ENCODE measurements at places on chromosomes 5 and 9. TPM values are rescaled to one million over a fixed set of nuclear protein-coding genes. Genes with fewer than 3 reads are reported as not detected.
A peak's percentile ranks its signal among the peaks of the same experiment; 100 is the strongest.

SHISAL2B gene
- total RNA-seq, result not detected

TAS2R1 gene
- total RNA-seq, result not detected

SLC36A3 gene
- not detected for total RNA-seq

DNA sequence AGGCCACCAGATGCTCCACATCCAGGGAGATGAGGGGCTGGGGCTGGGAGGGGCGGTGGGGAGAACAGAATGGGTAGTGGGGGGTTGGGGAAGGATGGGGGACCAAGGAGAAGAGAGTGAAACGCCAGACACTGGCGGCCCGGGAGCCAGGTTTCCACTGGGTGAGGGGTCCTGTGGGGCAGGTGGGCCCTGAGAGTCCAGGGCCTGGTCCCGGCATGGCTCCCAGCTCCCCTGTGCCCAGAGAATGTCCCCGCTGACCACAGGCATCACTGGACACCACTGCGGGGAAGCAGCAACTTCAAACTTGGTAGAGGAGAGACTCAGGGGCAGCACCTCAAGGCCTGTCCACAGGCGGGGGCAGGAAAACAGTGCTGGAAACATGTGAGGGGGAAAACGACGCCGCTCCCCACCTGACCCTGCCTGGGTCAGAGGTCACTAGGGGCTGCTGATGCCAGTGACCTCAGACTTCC lies 13.2 kb downstream of the NINJ1 start:
- no peak for DNase-seq

GRCh38 chr5:142404046-142404477 lies 79.2 kb upstream of the SPRY4 start:
- DNase-seq, result no peak

GRCh38 chr9:35395076-35395705 lies 94.7 kb upstream of the RUSC2 start:
- no peak for DNase-seq

DNA sequence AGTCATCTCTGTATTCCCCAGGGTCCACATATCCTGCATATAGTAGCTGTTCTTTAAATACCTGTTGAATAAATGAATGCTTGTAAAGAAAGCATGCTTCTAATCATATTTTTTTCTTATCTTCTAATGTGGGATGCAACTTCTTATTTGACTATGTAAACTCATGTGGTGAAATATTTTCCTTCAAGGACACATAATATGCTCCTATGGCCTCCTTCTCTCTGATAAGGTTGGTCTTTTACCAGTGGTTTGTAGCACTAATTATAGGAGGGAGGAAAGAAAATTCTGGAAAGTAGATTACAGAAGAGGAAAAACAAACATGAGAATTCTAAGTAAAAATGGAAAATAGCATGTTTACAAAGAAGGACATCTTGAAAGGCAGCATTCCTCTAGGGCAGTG lies 28.6 kb upstream of the C5orf63 start:
- DNase-seq, result no peak

- DNase-seq, result no peak
Observed at GRCh38 chr5:109987970-109988369, 298.2 kb downstream of the MAN2A1 start.

DNA sequence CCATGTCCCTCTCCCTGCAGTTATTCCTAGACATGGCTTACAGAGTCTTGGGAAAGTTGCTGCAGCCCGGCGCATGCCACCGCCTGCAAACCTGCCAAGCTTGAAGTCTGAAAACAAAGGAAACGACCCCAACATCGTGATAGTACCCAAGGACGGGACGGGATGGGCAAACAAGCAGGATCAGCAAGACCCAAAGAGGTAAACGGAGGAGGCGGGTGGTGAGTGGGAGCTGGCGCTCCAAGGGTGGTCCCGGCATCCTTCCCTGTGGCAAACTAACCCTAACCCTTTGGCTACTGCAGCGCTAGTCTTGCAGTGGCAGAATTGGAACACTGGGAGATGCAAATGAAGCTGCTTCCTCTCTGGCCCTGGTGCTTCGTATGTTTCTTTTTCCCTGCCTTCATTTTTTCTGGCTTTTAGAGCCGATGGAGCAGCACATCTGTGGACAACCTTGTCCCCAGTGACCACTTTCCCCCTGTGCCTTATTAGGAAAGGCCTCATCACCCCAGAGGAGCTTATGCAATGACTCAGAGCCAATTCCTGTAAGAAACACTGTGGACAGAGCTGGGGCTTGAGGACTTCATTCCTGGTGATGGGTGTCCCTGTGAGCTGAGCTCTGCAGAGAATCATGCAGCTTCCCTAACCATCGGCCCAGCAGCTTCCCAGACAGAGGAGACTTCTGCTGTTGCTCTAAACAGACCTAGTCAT lies 38.9 kb downstream of the PRRC2B start:
- no peak for DNase-seq

DNA sequence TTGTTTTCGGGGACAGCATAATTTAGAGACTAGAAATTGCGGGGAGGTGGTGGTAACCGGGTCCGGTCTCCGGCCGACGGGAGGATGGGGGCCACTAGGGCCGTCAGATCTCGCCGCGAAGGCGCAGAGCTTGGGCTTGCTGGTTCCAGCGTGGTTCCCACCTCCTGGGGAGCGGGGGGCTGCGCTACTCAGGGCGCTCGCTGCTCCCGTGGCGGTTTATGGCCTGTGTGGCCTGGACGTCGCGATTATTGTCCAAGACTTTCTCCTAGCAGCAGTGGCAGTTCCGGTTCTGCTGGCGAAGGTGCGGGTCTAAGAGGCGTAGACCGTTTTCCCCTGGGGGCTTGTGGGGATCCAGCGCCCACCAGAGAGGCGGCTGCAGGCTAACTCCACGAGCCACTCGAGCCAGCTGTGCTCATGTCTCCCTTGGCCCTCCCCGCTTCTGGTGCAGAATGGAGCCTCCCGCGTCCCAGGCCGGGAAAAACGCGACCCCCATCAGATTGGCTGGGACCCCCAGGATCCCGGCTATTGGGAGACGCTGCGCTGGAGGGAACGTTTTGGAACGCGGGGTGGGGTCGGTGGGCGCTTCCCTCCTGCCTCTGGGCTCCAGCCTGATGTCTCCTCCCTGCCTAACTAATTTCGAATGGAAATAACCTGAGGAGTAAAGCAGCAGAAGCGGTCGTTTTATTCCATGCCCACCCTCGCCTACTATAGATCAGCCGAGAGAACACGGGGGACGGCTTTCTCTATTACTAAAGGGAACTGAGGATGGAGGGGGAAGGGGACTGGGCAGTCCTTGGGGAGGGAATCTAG lies 87.1 kb downstream of the ENTREP1 start:
- DNase-seq, result no peak

GRCh38 chr9:123434619-123435240 lies 78.7 kb downstream of the CRB2 start:
- peak; percentile 2 for DNase-seq
